ENCODE measurements at places on chromosomes 1 and 21. TPM values are rescaled to one million over a fixed set of nuclear protein-coding genes. Genes with fewer than 3 reads are reported as not detected.

GRCh38 chr1:220786337-220787068 lies at the start of gene MTARC1:
Gene MTARC1, plus strand, starts transcription at chr1:220786913. Its CDS starts 32 bp downstream, at chr1:220786945.
- no peak within 1 kb of the TSS for H3K27ac ChIP-seq
- H3K4me1 ChIP-seq: no peaks in the 10 kb centered on the region
- DNase-seq: no peak
- no peaks in the 10 kb centered on the region for H3K36me3 ChIP-seq
- H3K4me3 ChIP-seq: no peak within 1 kb of the TSS

DNA sequence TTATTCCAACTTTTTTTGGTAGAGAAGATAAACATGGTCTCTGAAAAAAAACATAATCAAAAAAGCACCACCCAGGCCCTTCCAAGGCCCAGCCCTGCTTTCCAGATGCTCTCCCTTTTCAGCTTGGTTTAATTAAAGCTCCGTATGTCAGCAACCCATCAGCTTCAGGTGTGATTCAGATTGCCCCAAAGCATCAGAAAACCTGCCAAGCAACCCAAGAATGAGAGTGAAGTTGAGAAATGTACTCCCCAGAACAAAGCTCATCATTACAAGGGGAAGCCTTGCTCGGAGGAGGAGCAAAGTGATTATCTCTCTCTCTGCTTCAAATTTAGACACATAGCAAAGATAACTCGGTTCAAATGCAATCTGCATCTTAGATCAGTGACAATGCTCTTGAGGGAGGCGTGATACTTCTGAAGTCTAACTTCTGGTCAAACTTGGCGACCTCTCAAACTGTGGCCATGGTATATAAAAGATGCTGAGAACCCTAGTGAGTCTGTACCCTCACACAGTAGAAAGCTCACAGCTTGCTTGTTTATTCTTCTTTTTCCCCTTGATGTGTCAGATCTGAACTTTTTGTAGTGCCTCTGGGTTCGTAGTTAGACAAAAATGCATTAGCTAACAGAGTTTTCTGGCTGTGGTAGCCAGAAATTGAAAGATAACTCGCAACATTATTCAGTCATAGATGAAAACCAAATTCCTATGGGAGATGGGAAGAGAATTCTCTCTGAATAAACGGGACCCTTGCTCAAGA lies 63.3 kb upstream of the ZC3H11B start:
- no peaks in the 10 kb centered on the region for H3K36me3 ChIP-seq
- DNase-seq: no peak
- H3K4me3 ChIP-seq: no peak overlapping the region
- H3K4me1 ChIP-seq: no peaks in the 10 kb centered on the region
- H3K27me3 ChIP-seq: no peaks in the 10 kb centered on the region

GRCh38 chr21:8991968-8992621 lies 1529.3 kb upstream of the TPTE start:
- no peak overlapping the region for H3K4me3 ChIP-seq
- H3K27me3 ChIP-seq: no peaks in the 10 kb centered on the region
- no peaks in the 10 kb centered on the region for H3K36me3 ChIP-seq
- no peaks in the 10 kb centered on the region for H3K4me1 ChIP-seq
- H3K27ac ChIP-seq: no peak overlapping the region

Gene SETDB1
- total RNA-seq: 49.5 TPM

Gene KIAA1614
- total RNA-seq: 0.03 TPM

Gene RXRG
- not detected for total RNA-seq

Gene FAM72D
- 19.6 TPM for total RNA-seq

Gene C1orf87
- total RNA-seq: not detected
